Renal pelvis (tissue), 12 donors: ENCODE measurements at places on chromosomes 13 and 19. TPM values are rescaled to one million over a fixed set of nuclear protein-coding genes. Genes with fewer than 3 reads are reported as not detected.

The TMEM91 gene
- 13.8 TPM for polyA plus RNA-seq

The B3GNT8 gene
- 4.9 TPM for polyA plus RNA-seq

The TNFRSF19 gene
- polyA plus RNA-seq = 46.6 TPM

- DNase-seq = no peak
Observed at GRCh38 chr19:10433131-10433536, 12.8 kb downstream of the PDE4A start.

- DNase-seq = no peak
Observed at GRCh38 chr19:41427647-41428480, 690 bp upstream of the B3GNT8 start.

GRCh38 chr13:30675717-30676116 is 58.0 kb downstream of the USPL1 start:
- DNase-seq = no peak

GRCh38 chr19:45975306-45976070 is 1.8 kb upstream of the NOVA2 start:
- DNase-seq = no peak

DNA sequence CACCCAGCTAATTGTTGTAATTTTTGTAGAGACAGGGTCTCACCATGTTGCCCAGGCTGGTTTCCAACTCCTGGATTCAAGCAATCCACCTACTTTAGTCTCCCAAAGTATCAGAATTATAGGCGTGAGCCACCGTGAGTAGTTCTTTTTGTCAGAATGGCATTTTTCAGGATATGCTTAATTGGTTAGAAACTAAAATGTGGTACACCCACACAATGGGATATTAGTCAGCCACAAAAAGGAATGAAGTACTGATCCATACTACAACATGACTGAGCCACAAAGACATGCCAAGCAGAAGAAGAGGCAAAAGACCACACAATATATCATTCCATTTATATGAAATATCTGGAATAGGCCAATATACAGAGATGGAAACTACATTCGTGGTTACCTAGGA is 41.7 kb upstream of the MAP3K10 start:
- DNase-seq = no peak

DNA sequence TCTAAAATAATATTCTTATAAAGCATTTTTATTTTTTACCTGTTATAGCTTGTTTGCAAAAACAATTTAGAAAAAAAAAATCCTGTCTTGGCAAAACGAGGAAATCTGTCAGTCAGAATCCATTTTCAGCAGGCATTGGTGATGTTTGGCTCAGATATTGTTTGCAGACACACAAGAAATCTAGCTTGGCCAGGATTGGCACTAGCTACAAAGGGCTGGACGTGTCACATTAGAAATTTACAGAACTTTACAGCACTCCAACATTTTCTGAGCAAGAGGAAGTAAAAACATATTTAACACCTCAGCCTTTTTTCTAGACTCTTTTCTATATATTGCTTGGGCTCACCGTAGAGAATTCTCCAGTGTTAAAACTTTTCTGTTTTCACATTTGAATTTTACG is 9.9 kb downstream of the ZNF91 start:
- DNase-seq = no peak

DNA sequence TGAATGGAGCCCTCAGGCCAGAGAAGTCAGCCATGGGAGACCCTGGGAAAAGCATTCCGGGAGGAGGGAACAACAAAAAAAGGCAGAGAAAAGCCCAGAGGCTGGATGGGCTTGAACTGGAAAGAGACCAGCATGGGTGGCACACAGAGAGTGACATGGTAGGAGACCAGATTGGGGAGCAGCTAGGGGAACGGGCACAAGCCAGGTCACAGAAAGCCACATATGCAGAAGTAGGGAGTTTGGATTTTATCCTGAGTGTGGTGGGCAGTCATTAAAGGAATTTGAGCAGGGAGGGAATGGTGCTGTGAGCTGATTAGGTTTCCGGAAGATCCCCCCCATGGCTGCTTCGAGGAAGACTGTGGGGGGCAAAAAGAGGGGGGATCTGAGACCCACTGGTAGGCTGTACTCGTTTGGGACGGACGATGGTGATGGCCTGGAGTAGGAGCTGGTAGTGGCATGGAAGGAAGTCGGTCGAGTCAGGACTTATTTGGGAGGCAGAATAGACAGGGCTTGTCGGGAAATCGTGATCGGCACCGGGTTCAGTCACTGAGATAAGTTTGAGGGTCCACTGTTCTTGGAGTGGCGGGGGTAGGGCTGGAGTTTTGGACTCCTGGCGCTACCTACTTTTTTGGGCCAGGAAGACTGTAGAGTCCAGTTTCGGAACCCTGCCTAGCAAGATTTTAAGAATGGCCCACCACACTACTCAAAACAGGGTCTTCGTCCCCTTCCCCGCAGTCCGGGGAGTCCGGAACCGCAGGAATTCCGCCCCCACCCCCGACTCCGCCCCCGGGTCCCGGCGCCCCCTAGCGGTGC is 949 bp downstream of the SERTAD1 start:
- DNase-seq = no peak

DNA sequence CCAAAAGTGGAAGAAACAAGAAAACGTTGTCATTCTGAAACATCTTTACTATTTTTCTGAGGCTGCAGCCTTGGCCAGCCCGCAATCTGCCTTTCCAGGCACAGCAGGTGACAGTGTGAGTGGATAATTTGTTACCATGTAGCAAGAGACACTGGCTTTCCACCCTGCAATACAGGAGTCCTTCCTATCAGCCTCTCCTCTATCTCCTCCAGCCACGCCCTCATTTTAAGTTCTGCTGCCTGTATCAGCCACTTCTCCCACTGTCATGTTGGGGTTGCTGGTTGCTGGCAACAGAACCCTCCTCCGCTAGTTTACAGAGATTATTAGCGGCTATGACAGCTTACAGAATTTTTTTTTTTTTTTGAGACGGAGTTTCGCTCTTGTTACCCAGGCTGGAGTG is 7.7 kb upstream of the LGALS7 start:
- DNase-seq = no peak
